ENCODE measurements at places on chromosomes 5 and 9. TPM values are rescaled to one million over a fixed set of nuclear protein-coding genes. Genes with fewer than 3 reads are reported as not detected.

GRCh38 chr5:159849437-159850083, 66.7 kb upstream of the ADRA1B start:
- DNase-seq = no peak

DNA sequence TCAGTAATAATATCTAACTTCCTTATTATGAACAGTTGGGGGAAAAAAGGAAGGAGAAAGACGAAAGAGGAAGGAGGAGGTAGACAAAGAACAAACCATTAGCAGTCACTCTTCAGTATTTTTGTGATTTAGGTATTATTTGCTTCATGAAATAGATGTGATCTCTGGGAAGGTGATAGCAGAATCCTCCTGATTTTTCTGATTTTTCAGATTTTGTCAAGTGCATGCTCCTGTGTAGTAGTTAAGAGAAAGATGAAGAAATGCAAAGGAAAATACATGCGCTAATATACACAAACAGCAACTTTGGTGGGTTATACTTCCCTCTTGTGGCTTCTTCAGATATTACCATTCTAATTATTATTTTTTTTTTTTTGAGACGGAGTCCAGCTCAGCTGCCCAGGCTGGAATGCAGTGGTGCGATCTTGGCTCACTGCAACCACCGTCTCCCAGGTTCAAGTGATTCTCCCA, 31.6 kb downstream of the LMNB1 start:
- DNase-seq = no peak

- no peak for DNase-seq
Measured at GRCh38 chr9:83247732-83248131, 184.8 kb upstream of the RASEF start.

GRCh38 chr9:27339661-27340284, 42.8 kb upstream of the EQTN start:
- no peak for DNase-seq

DNA sequence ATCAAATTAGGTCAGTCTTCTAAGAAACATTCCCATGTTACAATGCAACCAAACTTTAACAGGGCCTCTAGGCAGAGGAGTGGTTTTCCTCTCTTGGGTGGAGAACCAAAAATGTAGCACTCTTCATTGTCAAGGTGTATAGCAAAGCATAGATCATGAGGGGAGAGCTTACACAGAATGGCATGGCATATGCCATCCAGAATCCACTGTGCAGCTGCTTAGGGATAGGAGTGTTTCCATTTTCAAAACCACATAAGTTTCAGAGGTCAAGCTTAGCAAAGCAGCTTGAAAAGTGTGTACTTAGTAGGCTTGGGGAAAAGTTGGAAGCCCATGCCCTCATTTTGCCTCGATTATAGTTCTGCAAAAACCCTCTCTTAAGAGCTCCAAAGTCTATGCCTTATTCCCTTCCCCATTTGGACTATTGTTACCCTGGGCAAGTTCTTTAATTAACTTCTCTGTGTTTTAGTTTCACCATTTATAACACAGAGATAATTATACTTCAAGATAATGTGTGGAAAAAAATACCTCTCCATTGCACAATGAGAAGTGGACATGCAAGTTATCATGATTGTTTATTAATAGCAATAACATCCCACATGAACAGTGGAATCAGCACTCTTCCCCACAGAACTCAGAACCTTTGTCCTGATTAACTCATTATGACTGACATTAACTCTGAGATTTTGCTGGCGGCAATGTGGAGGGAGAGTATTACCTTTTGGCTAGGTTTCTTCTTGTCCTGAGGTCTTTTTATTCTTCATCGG, 398.9 kb upstream of the WWC1 start:
- DNase-seq = no peak

DNA sequence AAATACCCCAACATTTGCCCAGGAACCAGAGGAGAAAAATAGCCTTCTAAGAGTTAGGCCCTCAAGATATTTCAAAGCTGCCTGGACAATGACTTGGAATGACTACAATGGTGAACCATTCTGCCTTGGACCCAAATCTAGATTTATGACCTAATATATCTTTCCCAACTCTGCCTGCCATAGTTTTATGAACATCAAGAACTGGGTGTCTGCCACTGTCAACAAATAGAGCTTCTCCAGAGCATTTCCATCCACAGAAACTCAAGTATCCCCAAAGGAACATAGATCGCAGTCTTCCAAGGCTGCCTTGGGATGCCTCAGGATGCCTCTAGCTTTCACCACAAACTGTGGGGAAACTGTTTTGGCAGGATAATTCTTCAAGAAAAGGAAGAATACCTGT, 48.2 kb upstream of the NFIB start:
- DNase-seq = no peak

DNA sequence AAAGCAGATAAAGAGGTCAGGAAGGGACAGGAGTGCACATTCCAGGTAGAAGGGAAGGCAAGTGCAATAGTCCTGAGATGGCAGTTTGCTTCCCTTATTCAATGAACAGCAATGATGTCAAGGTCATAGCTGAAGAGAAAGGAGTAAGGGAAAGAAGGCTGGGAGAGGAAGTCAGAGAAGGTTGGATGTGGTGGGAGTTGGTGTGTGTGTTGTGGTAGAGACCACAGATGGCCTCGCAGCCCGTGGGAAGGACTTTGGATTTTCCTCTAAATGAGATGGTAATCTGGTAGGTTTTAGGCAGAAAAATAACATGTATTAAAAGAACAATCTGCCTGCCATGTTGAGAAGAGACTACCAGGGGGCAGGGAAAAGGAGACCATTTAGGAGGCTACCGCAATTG, 25.1 kb upstream of the LPAR1 start:
- no peak for DNase-seq

DNA sequence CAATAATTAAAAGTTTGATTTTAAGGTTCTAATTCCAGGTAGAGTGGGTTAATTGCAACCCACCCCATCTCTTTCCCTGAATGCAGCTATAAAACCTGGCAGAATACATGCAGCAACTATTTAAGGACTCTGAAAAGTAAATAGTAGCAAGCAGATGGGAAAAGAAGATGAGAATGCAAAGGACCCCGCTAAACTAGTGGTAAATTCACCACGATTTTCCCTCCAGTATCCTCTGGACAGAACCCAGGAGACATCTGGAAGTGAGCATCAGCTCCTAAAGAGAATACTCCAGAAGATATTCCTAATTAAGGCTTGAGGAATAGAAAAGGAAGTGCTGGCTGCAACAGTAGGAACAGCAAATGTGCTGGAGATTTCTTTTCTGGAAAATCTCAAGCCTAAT, 170.9 kb downstream of the FRMD3 start:
- DNase-seq = no peak

GRCh38 chr5:159951834-159952233, 35.6 kb downstream of the ADRA1B start:
- DNase-seq = no peak

DNA sequence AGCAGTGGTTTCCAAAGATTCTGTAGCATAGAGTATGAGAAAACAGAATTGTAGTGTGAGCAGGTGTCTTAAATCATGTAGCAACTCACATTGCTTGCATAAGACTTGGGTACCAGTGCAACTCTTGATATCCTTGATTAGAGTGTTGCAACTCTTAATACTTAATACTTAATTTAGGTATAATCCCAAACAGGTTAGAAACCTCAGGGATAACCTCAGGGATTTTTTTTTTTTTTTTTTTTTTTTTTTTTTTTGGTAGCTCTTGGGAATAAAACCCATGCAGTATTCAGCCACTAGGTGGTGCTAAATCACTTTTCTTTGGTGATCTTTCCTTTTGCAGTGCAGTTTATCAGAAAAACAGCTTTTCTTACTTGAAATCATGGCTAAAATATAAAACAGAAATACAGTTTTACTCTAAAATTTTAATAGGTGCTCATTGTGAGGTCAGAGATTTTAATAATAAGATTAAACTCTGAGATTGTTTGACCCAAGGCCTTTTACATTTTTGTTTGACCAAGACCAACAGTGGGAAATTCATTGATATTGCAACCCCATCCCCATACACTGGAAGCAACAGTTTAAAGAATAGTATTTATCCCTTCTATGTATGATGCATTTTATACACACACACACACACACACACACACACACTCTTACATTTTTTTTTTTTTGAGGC, 55.3 kb downstream of the ERAP1 start:
- DNase-seq = peak; percentile 67

DNA sequence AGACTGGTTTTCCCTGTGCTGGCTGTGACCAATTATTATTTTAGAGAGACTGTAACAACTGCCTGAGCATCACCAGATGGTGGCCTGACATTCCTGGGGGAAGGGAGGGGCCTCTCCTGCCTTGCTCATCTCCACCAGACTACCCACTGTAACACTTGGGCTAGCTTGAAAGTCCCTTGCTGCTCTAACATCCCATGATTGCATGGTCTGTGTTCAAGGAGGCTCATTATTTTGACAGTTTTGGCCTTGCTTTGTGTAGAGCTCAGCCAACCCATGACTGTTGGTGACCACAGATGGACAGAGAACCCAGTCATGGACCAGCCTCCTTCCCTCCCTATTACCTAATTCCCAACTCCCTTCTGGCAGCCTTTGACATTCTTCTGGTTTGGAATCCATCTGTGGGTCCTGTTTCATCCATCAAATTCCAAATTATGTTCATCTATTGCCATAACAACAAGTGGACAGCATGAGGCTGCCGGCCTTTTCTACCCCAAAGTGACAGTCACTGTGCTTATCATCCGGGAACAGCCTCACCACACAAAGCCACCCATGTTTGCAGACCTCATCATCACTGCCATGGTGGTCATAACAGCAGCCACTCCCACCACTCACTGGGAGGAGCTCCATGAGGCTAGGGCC, 49.0 kb upstream of the ICE1 start:
- DNase-seq = no peak

DNA sequence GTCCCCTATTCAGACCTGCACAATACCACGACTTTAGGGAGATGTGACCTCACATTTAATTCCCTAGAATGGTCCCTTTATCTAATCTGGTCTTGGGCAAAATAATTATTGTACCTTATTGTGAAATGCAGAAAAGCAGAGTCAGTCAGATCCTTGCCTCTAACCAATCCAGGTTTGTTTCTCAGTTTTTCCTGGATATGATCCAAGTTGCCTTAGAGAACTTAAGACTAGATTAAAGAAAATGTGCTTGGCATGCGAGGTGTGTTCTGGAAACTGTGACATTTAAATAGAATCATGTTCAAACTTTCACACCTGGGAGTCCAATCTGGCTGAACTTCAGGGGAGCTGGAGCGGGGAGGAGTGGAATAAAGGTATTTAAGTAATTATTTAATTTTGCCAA, 696.2 kb downstream of the DNAH5 start:
- DNase-seq = no peak

GRCh38 chr9:130770679-130771442, 64.2 kb upstream of the ABL1 start:
- no peak for DNase-seq

DNA sequence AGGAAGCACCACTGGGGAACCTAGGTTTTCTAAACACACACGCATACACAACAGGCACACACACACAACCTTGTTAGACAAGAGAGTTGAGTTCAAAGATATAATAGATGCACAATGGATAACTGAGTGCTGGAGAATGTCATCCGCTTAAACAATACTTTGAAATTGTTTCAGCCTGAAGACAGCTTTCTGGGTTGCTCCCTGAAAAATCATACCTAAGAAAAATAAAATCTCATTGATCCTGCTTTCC, 126.1 kb downstream of the TMEM161B start:
- DNase-seq = no peak

- DNase-seq = no peak
Measured at GRCh38 chr9:98634685-98635336, 73.9 kb downstream of the GABBR2 start.

DNA sequence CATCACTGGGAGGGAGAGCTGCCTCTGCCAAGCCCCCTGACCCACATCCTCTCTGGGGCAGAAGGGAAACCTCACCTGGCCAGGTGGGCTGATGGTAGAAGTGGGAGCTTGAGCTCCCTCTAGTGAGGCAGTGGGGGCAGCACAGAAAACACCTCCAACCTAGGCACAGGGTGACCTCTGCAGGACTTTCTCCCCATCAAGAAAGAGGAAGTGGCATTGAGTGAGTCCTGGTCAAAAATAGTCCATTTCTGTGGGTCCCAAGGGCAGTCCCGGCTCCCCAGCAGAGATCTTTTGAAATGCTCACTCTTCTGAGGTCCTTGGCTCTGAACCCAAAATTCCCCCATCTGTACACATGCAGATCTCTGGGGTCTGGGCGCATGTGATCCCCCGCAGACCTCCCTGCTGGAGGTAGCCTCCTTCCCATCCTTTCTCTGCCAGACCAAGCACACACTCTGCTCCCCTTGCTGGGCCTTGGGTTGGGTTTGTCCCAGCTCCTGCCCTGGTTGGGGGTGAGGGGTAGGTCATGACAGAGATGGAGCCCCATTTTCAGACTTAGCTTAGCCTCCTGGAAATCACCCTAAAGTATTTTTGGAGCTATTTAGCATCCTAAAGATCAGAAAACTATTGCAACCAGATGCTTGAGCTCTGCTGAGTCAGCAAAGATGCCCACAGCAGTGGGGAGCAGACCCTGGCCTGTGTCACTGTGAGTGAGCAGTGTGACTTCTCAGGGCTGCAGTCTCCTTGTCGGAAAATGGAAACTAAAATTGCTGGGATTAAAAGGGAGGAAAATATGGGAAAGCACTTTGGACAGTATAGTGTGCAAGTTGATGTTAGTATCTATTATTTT, 41.6 kb upstream of the LCP2 start:
- DNase-seq = no peak

DNA sequence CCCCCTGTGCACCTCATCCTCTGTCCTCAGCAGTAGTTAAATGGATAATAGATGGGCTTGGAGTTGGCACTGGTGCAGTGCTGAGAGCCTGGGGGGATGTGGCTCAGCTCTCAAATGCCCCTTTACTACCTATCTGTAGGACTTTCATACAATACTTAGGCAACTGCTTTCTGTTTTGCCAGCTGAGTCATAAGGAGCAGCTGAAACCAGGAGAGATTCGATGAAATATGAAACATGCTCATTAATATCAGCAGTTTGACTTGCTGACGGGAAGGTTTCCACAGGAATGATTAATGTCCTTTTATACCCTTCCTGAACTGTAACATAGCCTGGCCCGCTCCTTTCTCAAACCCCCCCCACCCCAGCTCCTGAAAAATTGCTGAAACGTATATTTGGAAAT, 142.6 kb downstream of the SAXO1 start:
- no peak for DNase-seq

GRCh38 chr9:76620581-76620980, 143.7 kb upstream of the PCA3 start:
- DNase-seq = no peak

DNA sequence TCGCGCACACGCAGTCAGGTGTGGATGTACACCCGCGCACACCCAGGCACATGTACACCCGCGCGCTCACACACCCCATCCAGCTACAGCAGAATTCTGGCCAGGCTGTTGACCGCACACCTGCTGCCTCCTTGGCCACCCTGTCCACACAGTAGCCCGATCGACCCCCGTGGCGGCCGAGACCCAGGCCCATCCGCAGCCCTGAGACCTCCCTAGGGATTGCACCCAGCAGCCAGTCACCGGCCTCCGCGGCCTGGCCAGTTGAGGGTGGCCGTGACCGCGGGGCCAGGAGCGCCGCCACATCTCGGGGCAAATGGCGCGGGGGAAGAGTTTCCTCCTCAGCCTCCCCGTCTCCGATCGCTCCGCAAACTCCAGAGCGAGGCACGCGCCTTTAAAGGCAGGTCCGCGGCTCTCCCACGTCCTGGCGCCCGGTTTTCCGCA, 774 bp upstream of the ADAMTS16 start:
- no peak for DNase-seq

Gene CCDC183
- total RNA-seq = 0.48 TPM

Gene C9
- total RNA-seq = 0.44 TPM

Gene LCN15
- total RNA-seq = not detected

Gene SLC34A1
- not detected for total RNA-seq

Data from glomerular endothelial cell (primary cell).